AG04449 (cell line): ENCODE measurements at places on chromosomes 3 and 15.
A peak's percentile ranks its signal among the peaks of the same experiment; 100 is the strongest.

GRCh38 chr3:139425745-139426400, 36.4 kb upstream of the COPB2 start:
- DNase-seq: no peak

GRCh38 chr15:58217460-58217859, 79.3 kb downstream of the AQP9 start:
- no peak for DNase-seq

- DNase-seq: no peak
Measured at GRCh38 chr3:127815641-127816605, 6.4 kb downstream of the MGLL start.

DNA sequence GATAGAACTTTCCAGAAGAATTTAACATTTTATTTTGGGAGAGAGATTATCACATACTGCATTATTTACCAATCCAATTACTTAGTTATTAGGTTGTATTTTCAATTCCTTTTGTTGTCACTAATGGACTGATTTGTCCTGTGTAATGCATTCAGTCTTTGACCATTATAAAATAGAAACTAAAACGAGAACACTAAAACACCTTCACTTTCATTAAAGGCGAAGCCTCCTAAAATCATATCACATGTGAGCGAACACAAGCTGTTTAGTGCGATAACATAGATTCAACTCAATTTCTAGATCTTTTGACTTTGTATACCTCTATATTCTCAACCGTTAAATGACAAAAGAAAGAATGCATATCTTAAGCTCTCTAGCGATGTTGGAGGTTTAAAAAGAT, 253.4 kb downstream of the VGLL3 start:
- no peak for DNase-seq

DNA sequence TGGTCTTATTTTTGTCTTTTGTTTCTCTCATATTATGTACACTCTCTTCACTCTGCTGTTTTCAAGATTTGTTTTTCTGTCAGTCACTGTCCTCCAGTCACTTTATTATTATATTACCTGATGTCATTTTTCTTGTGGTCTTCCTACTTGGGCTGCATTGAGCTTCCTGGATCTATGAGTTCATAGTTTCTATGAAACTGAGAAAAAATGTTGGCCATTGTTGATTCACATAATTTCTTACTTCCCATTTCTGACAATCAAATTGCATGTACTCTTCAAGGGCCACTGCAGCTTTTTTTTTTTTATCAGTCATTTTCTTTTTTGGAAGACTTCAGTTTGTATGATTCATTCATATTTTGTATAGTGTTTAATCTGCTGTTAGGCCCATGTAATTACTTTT, 1180.6 kb upstream of the GBE1 start:
- DNase-seq: no peak

- no peak for DNase-seq
Measured at GRCh38 chr3:118495206-118495605, 539.4 kb downstream of the IGSF11 start.

DNA sequence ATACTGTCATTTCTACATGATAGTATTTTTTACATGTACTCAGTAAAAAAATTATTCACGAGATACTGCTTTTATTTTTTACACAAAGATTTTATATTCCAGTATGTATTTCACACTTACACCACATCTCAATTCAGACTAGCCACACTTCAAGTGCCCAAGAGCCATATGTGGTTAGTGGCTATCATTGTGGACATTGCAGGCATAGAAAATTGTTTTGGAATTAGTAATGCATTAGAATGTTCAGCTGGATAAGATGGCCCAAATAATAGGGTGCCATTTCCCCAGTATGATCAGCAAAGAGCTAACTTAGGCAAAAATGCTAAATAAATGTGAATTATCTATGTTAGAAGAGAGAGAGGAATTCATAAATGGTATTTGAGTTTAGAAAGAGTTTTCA, 203.8 kb upstream of the MCTP2 start:
- no peak for DNase-seq

GRCh38 chr15:54277834-54278233, 299.6 kb downstream of the UNC13C start:
- DNase-seq: no peak

DNA sequence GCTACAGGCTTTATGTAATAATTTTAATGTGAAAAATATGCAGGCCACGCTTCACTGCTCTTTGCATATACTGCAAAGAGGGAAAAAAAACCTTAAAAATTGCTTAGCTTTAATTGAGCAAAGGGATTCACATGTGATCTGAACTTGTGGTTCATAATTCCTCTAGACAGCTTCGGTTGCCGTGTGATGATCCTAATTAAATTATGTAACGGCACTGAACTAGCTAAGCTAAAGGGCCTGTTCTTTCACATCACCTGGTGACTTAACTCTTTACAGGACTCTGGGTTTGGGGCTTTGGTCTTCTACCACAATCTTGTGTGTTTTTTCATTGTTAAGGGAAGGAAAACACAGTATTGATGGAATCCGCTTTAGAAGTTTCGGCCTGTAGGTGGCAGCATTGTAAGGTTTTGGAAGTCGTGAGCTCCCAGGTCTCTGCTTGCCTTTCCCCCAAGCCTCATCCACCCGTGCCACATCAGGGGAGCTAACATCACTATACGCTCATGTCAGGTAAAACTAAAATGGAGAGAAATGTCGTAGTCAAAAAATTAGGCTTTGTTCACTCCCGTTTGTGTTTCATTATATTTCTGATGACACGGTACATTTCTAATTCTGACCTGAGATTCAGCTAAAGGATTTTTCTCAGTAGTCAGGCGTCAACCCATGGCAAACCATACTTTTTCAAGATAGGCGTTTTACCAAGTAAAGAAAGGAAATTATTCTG, 205.6 kb upstream of the DPH6 start:
- DNase-seq: no peak

GRCh38 chr3:142118911-142119310, 30.4 kb downstream of the TFDP2 start:
- no peak for DNase-seq

DNA sequence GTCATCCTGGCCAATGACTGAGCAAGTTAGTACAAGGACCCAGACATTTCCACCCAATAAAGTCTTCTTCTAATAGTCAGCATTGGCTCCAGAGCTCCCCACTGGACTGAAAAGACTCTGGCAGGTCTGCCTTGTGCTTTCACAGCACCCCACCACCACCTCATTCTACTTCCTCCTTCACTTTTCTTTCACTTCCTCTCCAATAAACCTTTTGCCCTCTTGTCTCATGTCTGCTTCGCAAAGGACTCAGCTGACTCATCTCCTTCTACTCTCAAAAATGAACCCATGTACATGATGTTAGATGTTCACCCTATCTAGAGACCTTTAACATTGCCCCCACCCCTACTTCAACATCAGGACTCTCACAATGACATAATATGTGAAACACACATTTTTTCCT, 181.0 kb upstream of the PPP2R3A start:
- no peak for DNase-seq

- DNase-seq: peak; percentile 5
Measured at GRCh38 chr3:56926243-56926946, 124.6 kb upstream of the ARHGEF3 start.

- no peak for DNase-seq
Measured at GRCh38 chr15:88166082-88166993, 90.2 kb downstream of the NTRK3 start.

DNA sequence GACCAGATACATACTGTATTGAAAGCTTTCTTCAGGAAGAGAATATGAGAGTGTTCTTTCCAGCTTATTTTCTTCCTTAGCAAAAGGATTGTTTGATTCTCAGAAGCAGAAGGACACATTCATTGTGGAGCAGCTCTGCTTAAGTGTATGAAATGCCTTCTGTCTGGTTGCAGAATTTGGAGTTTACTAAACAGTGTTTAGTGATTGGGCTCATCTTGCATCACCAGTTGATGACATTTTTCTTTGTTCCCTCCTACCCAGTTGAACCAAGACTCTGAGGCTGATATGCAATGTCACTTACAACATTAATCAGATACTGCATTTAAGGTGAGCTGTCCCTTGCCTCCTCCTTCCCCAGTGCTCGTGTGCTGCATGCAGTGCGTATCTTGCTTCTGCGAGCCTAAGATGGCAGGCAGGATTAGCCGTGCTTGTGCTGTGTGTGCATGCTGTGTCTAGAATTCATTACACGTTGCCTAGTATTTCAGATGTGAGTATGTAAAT, 18.4 kb downstream of the ZBTB38 start:
- no peak for DNase-seq
